ENCODE measurements at places on chromosomes 7 and 10.
A peak's percentile ranks its signal among the peaks of the same experiment; 100 is the strongest.

DNA sequence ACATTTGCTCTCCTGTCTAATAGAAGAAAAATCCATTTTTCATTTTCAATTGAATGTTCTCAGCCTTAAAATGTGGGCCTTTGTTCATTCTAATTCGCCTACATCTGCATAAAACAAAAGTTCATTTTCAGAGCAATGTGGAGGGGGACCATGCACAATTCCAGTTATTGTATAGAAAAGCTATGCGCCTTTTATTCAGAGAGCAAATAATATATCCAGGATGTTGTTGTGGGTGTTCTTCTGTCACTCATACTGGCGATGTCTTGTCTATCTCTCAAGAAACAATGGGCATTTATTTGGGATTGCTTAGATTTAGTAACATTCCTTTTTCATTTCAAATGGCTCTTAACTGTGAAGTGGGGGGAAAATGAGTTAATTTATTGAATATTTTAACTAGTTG lies 56.4 kb downstream of the KIF5B start:
- DNase-seq: no peak

DNA sequence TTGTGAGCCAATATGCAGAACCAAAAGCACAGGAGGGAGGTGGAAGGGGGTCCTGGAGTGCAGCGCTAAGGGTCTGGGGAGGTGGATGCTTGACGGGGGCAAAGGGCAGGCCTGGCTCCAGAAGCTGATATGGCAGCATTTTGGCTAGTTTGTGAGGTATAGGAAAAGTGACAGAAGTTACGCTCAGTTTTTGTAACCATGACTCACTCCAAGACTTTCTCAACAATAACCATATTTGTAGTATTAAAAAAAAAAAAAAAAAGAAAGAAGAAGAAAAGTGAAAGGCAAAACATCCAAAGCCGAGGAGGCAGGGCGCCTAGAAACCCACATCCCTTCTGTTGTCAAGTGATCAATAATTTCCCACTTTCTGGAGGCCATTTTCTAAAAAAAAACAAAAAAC lies 92.3 kb downstream of the RNF216 start:
- peak; percentile 77 for DNase-seq

- no peak for DNase-seq
These were observed 495.8 kb upstream of the GALNT17 start for GRCh38 chr7:70636169-70636568.

- no peak for DNase-seq
These were observed 336.8 kb downstream of the ARL4A start for GRCh38 chr7:13024121-13024674.

- DNase-seq: no peak
These were observed 39.4 kb downstream of the ADRB1 start for GRCh38 chr10:114083040-114083439.

DNA sequence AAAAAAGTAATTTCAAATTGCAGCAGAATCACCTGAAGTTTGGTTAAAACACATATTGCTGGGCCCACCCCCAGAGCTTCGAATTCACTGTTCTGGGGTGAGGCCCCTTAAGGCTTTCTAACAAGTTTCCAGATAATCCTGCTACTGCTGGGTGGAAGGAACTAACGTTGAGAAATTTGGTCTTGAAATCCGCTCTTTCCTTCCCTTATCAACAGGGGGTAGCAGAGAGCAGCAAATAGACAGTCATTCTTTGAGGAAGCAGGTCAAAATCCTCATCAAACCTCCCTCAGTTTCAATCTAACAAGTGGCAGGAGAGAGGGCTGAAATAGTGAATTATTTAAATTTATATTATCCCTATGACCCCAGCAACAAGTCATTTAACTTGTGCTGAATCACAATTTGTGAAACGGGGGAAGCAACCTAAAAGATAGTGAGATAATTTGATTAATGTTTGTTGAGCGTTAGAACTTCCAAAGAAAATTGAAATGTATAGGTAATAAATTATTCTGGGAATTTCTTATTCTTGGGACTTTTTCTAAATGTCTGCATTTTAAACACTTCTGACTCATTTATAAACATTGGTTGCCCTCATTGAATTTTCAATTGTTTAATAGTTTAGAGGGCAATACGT lies 21.7 kb upstream of the MALSU1 start:
- DNase-seq: peak; percentile 53

GRCh38 chr7:90455163-90456030 lies 14.0 kb upstream of the PTTG1IP2 start:
- DNase-seq: peak; percentile 9

DNA sequence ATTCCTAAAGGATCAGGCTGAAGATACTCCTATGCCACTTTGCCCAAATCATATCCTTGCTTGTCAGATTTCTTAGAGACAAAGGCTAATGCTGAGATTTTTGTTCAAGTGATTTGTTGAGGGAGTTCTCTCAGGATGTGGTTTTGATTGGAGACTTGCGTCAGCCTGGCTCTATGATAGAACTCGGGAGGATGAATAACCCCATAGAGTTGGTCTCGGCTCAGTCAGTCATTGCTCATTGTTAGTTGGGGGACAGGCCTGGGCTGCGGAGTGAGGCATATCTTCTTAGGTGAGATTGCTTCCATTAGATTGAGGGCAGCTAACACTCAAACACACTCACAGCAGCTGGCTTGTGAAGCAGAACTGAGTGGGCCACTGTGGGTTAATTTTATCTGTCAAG lies 203.4 kb downstream of the KIF20B start:
- no peak for DNase-seq

DNA sequence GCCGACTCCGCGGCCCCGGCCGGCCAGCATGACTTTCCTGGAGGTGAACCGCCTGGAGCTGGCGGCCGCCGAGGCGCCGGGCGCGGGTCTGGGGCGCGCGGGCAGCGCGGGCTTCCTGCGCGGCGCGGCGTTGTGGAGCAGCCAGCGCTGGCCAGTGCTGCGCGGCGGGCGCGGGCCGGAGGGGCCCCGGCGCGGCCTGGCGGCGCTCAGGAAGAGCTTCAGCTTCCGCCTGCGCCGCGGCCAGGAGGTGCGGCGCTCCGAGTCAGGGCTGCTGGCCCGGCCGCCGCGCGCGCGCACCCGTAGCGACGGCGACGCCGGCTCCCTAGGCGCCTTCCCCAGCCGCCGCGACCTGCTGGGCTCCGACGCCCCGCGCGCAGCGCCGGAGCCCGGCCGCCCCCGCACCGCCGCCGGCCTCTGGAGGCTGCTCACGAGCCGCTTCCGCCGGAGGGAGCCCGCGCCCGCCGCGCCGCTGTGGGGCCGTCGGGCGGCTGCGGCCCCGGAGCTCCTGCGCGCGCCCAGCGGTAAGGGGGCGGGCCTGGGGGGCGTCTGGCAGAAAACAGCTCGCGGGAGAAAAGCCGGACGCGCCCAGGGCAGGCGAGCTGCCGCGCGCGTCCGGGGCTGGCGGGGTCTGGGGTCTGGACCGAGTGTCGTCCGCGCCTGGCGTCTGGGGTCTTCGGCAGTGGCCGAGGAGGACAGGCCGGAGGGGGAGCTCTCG lies 29.0 kb downstream of the AGAP3 start:
- DNase-seq: peak; percentile 27

GRCh38 chr10:113889911-113890310 lies 35.5 kb downstream of the NHLRC2 start:
- no peak for DNase-seq

DNA sequence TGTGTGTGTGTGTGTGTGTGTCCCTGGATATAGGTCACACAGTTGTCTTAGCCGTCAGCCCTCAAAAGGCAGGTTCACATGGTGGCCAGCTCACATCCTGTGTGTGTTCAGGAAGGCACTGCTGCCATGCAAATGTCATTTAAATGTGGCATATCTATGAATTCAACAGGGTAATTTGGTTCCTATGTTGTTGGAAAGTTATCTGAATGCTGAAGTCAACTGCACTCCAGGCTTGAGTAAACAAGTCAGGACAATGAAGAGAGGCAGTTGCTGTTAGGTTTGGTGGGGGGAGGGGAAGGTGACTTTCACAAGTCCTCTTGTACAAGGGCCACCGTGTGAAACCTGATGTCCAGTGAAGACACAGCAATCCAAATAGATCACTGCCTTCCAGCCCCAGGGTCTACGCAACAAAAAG lies 61.1 kb downstream of the PTPRE start:
- DNase-seq: no peak

- DNase-seq: no peak
These were observed 61.9 kb upstream of the SAMD8 start for GRCh38 chr10:75049316-75050148.

GRCh38 chr10:49578392-49578791 lies 31.7 kb upstream of the SLC18A3 start:
- no peak for DNase-seq

DNA sequence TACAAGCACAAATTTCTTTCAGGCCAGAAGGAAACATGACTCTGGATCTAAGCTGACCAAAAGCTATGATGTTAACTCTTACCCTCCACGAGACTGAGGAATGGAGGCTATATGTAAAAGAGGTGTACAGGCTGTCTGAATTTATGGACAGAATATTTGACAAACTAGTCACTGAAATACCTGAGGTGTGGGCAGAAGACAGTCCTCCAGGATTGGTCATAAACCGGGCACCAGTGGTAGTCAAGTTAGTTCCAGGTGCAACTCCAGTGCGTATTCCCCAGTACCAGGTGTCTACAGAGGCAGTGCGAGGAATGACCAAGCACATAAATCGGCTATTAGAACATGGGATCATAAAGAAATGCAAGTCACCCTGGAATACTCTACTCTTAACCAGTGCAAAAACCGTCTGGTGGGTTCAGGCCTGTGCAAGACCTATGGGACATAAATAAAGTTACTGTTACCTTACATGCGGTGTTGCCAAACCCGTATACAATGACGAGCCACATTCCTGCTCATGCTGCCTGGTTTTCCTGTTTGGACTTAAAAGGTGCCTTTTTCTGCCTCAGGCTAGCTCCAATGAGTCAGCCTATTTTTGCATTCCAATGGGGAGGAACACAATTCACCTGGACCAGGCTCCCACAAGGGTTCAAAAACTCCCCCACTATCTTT lies 6.7 kb upstream of the CYREN start:
- DNase-seq: no peak

GRCh38 chr10:111360260-111360925 lies 283.6 kb downstream of the ADRA2A start:
- no peak for DNase-seq

DNA sequence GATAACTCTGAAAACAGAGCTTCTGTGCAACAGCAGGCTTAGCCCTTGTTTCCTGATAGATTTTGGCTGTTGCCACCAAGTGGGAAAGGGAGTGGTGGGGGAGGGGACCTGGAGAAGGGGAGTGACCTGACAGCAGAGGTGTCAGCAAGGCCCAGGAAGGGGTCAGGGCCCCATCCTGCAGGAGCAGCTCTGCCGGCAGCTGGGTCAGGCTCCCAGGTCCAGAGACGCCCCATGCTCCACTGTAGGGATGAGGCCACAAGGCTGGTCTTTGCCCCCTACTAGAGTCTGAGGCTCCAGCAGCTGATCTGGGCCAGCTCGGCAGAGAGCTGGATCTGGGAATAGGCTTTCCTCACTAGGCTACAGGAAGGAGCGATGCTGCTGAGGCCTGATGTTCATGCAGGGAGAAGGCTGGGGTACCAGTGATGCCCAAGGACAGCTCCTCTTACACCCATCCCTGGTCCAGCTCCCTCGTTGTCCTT lies 44.0 kb upstream of the ZMIZ1 start:
- DNase-seq: no peak

GRCh38 chr7:128347647-128348097 lies 4.0 kb upstream of the RBM28 start:
- DNase-seq: no peak

DNA sequence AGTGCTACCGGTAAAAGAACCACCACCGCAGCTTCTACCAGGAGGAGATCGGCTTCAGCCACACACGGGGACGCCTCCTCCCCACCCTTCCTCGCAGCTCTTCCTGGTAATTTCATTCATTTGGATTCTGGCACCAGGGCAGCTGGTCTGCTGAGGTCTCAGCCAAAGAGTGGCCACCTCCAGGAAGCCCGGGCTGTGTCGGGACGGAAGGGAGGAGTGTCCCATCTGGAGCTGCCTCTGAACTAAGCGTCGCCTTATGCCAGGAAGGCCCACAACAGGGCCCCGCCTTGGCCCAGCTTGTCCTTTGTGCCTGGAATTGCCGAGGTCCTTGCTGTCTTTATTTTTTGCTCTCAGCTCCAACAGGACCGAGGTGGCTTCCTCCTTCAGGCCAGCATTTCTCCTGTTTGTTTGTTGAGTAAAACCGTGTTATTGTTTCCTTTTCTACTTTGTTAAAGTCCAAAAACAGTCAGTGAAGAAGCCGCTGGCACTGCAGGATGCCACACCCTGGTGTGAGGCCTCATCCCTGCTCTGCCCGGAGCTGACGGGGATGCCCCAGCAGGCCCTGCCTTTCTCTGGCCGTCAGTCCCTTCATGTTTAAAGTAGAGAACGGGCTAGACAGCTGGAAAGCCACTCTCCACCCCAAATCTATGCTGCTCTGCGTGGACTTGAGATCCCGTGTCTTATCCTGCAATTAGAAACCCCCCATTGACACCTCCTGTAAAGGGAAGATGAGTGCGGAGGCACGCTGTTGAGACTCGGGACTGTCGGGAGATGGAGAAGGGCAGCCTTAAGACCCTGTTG lies 24.5 kb upstream of the TTYH3 start:
- DNase-seq: no peak

DNA sequence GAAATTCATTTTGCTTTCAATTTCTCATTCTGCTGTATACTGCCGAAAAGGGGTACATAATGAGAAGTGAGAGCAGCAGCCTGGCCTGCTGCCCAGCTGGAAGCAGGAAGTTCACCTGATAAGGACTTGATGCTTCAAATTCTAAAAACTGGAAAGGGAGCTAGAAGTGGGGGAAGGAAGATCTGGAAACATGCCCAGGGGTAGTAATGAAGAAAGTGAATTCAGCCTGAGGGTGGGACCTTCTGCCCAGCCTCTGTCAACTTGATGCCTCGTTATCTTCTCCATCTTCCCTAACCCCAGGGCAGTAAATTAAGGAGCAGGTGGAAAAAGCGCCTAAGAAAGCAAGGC lies 69.4 kb downstream of the ARMH3 start:
- DNase-seq: no peak

DNA sequence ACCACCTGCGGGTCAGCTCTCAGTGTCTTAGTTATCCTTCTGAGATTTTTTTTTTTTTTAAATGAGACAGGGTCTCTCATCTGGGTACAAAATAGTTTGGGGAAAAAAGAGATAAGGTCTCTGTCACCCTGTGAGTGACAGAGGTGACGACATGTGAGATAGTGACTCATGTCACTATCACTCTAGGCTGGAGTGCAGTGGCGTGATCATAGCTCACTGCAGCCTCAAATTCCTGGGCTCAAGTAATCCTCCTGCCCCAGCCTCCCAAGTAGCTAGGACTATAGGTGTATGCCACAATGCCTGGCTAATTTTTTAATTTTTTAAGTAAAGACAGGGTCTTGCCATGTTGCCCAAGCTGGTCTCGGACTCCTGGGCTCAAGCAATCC lies 10.4 kb downstream of the BLVRA start:
- no peak for DNase-seq

GRCh38 chr10:75972491-75973276 lies 541.3 kb downstream of the LRMDA start:
- no peak for DNase-seq
